ENCODE measurements at places on chromosomes 5 and 9.

GRCh38 chr5:151126199-151126645 is 31.4 kb downstream of the ANXA6 start:
- peak; percentile 12 for DNase-seq

DNA sequence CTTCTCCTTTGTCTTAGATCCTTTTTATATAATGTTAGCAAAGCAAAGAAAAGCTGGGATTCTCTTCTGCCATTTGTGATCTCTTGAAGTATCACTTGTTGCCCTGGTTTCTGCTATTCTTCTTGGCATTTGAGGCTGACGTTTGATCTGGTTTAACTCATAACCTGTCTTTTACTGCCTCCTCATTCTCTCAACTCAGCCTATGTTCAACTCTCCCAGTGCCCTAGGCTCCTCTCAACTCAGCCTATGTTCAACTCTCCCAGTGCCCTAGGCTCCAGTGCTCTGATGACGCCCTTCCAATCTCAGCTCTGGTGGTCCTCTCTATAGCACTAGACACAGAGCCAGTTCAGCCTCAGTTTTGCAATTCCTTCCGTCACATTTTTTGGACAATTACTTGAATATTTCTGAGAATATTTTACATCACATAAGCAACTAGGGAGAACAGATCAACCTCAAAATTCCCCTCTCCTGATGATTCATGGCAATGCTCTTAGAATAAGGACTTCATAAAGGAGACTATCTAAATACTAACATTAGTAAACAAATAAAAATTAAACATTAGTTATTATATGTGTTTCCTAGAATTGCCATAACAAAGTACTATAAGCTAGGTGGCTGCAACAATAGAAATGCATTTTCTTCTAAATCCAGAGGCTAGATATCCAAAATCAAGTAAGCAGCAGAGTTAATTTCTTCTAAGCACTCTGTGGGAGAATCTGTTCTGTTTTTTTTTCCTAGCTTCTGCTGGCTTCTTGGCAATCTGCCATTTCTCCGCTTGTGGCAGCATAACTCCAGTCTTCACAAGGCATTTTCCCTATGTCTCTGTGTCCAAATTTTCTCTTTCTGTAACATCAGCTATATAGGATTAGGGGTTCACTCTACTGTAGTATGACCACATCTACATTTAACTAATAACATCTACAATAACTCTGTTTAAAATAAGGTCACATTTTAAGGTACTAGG is 662.1 kb upstream of the FTMT start:
- DNase-seq: no peak

DNA sequence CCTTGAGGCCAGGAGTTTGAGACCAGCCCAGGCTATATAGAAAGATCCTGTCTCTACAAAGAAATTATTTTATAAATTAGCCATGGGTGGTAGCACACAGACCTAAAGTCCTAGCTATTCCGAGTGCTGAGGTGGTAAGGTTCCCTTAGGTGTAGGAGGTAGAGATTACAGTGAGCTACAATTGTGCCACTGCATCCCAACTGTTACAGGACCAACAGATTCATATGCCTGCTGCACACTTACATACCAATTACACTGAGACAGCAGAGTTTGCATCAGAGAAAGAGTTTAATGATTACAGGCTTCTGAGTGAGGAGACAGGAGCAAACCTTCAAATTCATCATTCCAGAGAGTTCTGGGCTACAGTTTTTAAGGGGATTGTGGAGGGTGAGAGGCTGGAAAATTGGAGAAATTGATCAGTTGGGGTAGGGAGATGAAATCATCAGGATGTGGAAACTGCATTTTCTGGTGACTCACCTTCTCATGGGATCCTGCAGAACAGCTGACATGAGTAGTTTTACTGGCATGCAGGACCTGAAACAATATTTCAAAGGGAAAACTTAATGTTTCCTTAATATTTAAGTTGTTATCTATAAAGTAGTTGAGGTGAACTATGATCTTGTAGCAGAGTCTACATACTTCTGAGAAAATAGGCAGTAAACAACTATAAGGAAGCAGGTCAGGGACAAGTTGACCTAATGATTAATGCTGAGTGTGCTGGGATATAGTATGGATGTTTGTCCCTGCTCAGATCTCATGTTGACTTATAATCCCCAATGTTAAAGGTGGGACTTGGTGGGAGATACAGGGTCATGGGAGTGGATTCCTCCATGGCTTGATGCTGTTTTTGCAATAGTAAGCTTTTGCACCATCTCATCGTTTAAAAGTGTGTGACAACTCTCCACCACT is 54.7 kb downstream of the ANXA2R start:
- DNase-seq: no peak

GRCh38 chr5:159807586-159807985 is 108.7 kb upstream of the ADRA1B start:
- DNase-seq: no peak

DNA sequence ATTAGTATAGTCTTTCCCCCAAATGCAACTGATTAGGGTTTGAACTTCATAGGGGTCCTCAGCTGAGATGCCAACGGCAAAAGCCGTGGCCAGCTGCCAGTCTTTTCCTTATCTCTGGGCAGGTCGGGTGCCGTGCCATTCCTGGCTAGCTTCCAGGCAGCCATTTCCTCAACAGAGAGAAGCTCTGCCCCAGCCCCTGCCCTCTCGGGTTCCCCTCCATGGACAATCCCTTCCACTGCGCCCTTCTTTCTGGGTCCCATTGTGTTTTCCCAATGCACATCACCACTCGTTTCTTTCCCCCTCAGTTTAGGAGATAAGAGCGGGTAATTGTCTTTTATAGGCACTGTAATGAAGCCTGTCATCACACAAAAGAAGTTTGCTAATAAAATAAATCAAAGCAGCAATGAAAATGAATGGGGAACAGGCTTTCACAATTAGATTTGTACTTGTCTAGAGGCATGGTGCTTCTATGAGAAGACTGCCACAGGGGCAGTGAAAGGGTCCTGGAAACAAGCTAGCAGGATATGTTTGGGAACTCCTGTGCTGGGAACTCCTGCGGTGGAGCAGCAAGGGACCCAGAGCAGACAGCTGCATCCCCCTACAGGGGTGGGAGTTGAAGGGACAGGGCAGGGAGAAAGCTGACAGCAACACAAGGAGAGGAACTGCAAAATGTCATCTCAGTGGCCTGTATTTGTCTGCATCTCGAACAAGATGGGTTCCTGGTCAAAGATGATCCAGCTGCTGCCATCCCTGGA is 48.0 kb upstream of the SAP30L start:
- no peak for DNase-seq

GRCh38 chr5:181207214-181207959 is 2.4 kb upstream of the TRIM7 start:
- DNase-seq: no peak

All from HS-27A (cell line).